ENCODE measurements at places on chromosomes 3 and 15.

GRCh38 chr15:26261413-26261812 is 398.3 kb upstream of the ATP10A start:
- no peak for DNase-seq

GRCh38 chr15:31360158-31360561 is 33.5 kb downstream of the KLF13 start:
- no peak for DNase-seq

GRCh38 chr3:132159145-132159544 is 124.3 kb upstream of the CPNE4 start:
- no peak for DNase-seq

DNA sequence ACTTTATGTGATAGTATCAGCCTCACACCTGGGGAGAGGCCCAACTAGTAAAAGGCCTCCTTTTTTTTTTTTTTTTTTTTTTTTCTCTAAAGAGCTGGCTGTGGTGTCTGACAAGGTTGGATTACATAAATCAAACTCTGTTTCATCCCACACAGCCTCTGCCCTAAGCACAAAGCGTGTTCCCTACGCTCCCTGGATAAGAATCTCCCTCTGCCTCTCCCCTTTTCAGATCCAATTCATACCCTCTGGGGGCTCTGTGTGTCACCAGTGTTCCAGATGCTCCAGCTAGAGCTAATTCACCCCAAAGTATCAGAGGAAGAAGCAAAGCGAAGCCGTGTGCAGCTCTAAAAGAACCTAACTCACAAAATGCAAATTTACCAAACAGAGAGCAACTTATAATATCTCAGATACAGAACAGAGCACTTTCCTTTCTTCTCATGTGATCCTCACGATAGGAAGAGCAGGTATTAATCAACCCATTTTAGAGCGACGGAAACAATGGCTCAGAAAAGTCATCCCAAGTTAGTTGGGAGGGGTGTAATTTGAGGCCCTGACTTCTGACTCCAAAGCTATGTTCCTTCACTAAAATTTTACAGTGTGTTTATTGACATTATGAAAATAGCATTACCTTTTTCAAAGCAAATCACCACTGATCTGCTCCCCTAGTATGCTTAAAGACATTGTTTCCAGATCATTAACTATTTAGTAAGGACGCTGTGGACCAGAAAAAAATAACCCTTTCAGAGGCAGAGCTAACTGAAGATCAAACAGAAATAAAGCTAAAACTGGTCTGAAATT is 12.4 kb downstream of the BMF start:
- no peak for DNase-seq

DNA sequence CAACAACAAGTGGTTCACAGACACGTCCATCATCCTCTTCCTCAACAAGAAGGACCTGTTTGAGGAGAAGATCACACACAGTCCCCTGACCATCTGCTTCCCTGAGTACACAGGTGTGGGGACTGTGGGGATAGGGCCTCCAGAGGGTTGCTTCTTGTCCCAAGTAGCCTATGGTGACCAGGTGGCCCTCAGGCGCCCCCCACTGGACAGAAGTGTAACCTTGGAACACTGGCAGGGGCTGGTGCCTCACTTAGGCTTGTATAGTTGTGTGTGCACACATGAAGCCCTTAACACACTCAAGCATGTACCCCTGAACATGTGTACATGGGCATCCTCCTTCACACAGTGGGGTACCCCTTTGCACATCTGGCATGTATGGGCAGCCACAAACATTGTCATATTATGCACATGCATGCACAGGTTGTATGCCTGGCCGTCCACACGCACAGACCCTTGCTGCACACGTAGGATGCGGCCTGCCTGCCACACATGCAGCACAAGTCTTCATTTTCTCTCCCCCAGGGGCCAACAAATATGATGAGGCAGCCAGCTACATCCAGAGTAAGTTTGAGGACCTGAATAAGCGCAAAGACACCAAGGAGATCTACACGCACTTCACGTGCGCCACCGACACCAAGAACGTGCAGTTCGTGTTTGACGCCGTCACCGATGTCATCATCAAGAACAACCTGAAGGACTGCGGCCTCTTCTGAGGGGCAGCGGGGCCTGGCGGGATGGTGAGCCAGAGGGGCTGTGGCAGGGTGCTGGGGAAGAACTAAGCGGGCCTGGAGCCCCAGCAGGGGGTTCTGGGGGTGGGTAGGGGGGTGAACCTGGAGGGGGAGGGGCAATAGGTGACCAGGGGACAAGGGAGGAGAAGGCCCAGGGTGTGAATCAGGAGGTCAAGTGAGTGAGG is 11.7 kb upstream of the SEMA3B start:
- no peak for DNase-seq

DNA sequence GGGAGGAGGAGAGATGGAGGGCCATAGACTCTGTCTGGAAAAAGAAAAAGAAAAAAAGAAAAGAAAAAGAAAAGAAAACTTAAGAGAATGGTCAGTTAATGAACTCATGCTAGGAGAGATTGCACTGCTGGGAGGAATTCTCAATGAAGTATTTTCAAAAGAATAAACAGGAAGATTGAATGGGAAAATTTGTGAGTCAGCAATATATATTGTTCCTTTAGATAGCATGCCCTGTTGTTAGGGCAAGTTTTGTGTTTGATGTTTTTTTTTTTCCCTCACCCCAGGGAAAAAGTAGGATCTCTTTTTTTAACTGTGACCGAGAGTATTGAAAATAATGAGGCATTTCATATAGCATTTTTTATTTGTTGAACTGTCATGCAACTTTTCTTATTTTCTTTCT is 7.8 kb upstream of the NR1D2 start:
- DNase-seq = no peak
